ENCODE measurements at places on chromosomes 5 and 9. TPM values are rescaled to one million over a fixed set of nuclear protein-coding genes. Genes with fewer than 3 reads are reported as not detected.

The PCDHA4 gene
- total RNA-seq = 1.1 TPM

The FAM151B gene
- total RNA-seq = 3.2 TPM

The UNC13B gene
- 22.2 TPM for total RNA-seq

The PIP5K1B gene
- total RNA-seq = 11.7 TPM

DNA sequence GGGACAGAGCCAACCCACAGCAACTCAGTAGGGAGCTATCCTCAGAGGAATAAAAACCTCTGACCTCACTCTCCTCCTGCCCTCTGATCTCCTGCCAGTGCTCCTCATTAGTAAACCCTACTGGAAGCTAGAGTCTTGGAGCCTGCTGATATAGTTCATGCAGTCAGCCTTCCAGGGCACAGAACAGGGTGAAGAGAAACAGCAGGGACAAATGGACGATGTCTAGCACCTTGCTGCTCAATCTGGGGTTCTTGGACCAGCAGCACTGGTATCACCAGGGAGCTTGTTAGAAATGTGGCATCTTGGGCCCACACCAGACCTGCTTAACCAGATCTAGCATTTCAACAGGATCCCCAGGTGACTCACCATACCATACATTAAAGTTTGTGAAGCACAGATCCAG lies 5.5 kb upstream of the GALNT12 start:
- no peaks in the 10 kb centered on the region for H3K36me3 ChIP-seq
- no peaks in the 10 kb centered on the region for H3K27me3 ChIP-seq
- peaks cover 38% of the 10 kb centered on the region for H3K4me1 ChIP-seq
- no peak overlapping the region for H3K4me3 ChIP-seq
- peak overlapping the region; percentile 17 for H3K27ac ChIP-seq

DNA sequence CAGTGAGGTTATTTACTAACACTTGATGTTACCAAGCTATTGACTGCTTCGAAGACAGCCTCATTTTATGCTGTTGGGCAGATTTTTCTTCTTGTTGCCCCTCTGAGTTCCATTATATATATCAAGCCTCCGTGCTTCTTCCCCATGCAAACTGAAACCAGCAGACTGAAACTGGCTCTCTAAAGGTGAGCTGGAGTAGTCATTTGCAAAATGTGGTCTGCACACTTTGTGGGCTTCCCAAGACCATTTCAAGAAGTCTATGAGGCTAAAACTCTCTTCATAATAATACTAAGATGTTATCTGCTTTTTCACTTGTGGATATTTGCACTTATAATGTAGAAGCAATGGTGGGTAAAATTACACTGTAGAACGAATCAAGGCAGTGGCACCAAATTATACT lies 13.9 kb downstream of the SLC36A1 start:
- no peak for DNase-seq
- no peak overlapping the region for H3K27ac ChIP-seq
- no peaks in the 10 kb centered on the region for H3K36me3 ChIP-seq
- H3K4me3 ChIP-seq = no peak overlapping the region

GRCh38 chr5:111422747-111423720 lies 89.3 kb downstream of the STARD4 start:
- no peak for DNase-seq
- H3K4me1 ChIP-seq = no peaks in the 10 kb centered on the region
- no peaks in the 10 kb centered on the region for H3K27me3 ChIP-seq
- no peak overlapping the region for H3K4me3 ChIP-seq

DNA sequence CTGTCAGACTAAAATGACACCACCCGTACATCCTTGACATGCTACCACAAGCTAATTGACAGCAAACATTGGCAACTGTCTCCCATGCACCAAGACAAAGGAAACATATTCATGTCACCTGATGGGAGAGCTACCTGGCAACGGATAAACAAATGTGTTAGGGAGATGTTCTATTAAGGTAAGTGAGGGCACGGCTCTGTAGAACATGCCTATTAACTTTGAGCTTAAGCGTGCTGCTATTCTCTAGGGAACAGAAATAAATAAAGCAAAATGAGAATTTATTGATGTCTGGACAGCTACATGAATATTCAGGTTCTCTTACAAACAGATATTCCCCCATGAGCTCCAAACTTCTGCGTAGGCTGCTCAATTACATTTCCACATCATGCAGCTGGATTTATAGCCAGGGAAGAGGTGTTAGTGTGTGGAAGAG lies 361.4 kb upstream of the RFX3 start:
- H3K4me3 ChIP-seq = no peak overlapping the region
- no peaks in the 10 kb centered on the region for H3K36me3 ChIP-seq
- no peak overlapping the region for H3K27ac ChIP-seq
- no peaks in the 10 kb centered on the region for H3K27me3 ChIP-seq
- DNase-seq = no peak

DNA sequence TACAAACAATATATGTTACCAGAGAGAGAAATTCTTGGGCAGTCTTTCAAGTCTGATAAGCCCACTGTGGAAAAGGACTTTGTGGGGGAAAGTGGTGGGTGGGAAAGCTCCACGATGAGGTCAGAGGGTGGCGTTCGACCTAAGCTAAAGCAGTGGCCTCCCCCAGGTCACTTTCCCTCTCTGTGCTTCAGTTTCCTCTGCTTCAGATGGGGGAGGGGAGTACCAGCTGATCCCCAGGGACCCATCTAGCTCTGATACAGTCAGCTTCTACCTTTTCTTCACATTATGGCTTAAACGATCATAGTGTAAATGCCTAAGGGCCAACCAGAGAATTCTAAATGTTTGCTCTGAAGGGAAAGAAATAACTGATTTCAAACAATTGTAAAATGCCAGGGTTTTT lies 36.6 kb upstream of the ARSB start:
- no peaks in the 10 kb centered on the region for H3K4me1 ChIP-seq
- H3K27me3 ChIP-seq = no peaks in the 10 kb centered on the region
- H3K36me3 ChIP-seq = no peaks in the 10 kb centered on the region
- no peak overlapping the region for H3K4me3 ChIP-seq

GRCh38 chr5:128432913-128433440 lies 105.1 kb downstream of the FBN2 start:
- H3K27ac ChIP-seq = no peak overlapping the region
- no peaks in the 10 kb centered on the region for H3K36me3 ChIP-seq
- H3K4me1 ChIP-seq = no peaks in the 10 kb centered on the region
- no peak overlapping the region for H3K4me3 ChIP-seq

DNA sequence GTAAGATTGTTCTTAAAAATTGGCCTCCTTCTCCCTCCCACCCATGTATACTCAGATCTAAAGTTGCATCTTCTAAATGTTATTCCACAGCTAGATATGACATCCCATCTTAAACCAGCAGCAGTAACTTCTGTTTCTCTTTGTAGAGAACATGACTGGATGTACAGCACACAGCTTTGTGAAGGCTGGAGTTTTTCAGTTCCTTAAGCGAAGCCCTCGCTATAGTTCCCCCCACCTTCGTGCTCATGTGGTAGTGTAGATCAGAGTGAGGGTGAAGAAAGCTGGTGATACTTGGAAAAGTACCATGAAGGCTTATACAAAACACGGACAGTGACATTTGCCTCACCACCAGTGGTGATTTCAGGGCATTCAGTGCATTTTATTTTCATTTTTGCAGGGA lies 137.5 kb downstream of the MAT2B start:
- H3K36me3 ChIP-seq = no peaks in the 10 kb centered on the region
- H3K4me1 ChIP-seq = no peaks in the 10 kb centered on the region
- H3K4me3 ChIP-seq = no peak overlapping the region
- no peak overlapping the region for H3K27ac ChIP-seq

DNA sequence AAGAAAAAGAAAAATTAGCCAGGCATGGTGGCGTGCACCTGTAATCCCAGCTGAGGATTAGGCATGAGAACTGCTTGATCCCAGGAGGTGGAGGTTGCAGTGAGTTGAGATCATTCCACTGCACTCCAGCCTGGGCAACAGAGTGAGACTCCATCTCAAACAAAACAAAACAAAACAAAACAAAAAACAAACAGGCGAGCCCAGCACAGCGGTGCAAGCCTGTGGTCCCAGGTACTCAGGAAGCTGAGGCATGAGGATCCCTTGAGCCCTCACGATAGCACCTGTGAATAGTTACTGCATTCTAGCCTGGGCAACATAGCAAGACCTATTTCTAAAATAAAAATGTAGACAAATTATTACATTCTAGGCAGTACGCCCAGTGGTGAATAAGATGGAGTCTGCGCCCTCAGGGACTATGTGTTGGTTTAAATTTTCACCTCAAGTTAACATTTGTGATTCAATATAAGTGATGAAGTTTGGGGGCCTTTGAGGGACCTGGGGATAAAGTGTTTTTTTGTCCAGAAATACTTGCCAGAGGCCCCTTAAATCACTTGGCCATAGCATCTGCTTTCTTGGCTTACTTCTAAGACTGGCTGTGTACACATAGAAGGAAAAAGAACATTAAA lies 3.4 kb upstream of the GAPVD1 start:
- no peak for DNase-seq
- H3K27me3 ChIP-seq = no peaks in the 10 kb centered on the region
- H3K27ac ChIP-seq = no peak overlapping the region
- peaks cover 12% of the 10 kb centered on the region for H3K4me1 ChIP-seq
- no peaks in the 10 kb centered on the region for H3K36me3 ChIP-seq
- no peak overlapping the region for H3K4me3 ChIP-seq
